ENCODE measurements at places on chromosomes 5 and 9.

GRCh38 chr9:105979290-105979689 is 284.9 kb downstream of the TMEM38B start:
- DNase-seq, result no peak

DNA sequence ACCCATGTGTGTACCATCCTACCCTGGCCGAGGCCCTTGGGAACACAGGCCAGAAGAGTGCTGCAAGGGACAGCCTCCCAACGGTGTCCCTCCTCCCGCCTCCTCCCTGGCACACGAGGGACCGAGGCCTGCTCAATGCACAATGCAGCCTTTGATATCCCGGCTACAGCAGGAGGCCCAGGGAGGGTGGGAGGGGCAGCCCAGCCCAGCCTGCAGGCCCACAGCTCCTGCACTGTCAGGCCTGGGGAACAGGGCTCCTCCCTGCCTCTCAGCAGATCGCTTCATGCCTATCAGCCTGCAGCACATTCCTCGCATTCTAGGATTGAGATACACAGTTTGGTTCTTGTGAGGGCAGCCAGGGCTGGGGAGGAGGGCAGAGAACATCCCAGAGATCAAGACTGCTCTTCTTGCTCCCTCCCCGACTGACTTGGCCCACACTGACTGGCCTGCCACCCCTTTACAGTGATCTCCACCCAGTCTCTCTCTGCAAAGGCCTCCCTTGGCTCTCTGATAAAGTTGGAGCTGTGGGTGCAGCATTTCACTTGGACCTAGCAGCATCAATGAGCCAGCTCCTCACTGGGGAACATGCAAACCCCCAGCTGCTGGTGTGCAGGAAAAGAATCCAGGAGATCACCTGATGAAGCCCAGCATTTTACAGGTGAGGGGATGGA is at the start of gene SH3TC2:
TSS of gene SH3TC2 (minus strand) at position 46 of the 671 bp plus-strand sequence. CDS start at position 6, 40 bp downstream.
- no peak for DNase-seq

- no peak for DNase-seq
Observed at GRCh38 chr5:56838409-56839039, 23.2 kb downstream of the MAP3K1 start.

GRCh38 chr5:147439254-147439653 is 70.6 kb downstream of the DPYSL3 start:
- DNase-seq, result no peak

DNA sequence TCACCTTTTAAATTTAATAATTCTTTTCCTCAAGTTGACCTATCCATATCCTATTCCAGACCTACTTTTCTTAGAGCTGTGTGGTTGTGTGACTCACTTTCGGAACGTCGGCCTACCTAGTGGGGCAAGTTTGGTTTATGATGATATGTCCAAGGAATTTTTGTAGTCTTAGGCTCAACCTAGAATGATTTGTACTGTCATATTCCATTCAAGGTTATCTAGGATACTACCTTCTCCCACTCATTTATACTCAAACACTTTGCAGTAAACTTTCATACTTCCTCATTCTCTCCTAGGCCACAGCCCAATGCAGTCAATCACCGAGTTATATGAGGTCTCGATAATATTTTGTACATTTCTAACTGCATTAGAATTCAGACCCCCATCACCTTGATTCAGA is 61.9 kb downstream of the PIK3R1 start:
- DNase-seq, result no peak

- DNase-seq, result no peak
Observed at GRCh38 chr9:91736898-91737601, 213.0 kb downstream of the ROR2 start.

GRCh38 chr5:166772770-166773169 is 1518.7 kb upstream of the WWC1 start:
- DNase-seq, result no peak

DNA sequence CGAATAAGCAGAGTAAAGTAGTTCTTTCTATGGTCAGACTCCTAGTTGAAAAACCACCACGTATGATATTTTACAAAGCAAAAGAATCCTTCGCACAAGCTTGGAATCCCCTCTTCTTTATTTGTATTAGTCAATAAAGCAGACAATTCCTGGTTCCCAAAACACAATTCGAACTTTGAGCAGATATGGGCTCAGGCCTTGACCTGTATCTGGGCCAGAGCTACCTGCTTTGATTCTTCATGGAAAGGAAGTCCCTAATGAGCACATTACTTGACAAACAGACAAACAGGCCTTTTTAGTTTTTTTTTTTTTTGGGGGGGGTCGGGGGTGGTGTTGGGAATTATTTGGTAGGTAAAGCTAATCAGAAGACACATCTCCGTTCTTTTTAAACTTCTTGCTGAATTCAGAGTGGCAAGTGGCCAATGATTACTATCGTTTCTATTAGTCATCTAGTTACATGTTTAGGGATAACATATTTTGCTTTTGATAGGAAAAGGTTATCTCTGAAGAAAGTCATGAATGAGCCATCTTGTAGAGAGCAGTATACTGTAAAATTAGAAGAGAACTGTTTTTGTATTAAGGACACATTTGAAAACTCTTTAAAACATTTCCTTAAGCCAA is 116.6 kb upstream of the HMHB1 start:
- DNase-seq, result no peak

- DNase-seq, result peak; percentile 72
Observed at GRCh38 chr5:135194573-135195269, 160.7 kb upstream of the PITX1 start.

DNA sequence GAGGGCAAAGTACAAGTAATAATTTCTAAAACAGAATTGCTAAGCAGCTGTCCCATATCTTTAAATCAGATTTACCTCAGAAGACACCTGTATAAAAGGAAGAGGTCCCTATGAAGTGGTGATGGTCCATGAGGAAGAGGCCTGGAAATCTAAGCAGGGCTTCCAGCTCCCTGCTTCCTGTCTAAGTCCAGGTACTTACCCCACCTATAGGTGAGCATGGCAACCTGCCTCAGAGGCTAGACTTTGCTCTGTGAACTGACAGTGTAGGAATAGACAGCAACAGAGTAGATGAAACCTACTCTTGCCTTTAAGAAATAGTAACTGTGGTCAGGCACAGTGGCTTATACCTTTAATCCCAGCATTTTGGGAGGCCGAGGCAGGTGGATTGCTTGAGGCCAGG is 55.8 kb upstream of the ARRDC3 start:
- DNase-seq, result no peak

DNA sequence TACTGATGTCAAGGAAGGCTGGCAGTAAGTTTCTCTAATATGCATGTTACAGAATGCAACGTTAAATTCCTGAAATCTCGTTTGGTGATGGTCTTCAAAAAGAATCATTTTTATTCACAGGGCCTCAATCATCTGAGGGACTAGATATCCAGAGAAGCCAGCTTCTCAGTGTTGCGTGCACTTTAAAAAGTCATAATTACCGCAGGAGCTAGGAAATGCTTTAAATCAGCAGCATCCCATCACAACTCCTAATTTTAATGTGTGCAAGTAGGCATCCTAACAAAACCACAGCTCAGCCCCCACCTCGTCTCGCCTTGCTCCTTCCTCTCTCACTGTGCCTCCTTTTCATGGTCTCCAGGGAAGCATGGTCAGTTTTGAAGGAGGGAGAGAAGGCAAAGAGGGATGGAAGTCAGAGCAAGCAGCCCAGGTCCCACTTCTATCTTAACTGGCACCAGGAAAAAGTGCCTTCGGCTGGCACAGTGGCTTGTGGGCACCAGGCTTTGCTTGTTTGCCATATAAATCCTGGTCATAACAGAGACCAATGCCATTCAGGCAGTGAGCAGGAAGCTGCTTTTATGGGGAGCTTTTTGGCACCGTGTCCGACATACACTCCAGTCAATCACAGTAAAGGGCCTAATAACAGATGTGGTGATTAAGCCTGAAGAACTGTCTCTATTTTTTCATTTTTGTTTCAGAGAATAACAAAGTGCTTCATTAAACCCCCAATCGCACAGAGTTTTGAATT is 21.4 kb downstream of the MEGF10 start:
- no peak for DNase-seq

DNA sequence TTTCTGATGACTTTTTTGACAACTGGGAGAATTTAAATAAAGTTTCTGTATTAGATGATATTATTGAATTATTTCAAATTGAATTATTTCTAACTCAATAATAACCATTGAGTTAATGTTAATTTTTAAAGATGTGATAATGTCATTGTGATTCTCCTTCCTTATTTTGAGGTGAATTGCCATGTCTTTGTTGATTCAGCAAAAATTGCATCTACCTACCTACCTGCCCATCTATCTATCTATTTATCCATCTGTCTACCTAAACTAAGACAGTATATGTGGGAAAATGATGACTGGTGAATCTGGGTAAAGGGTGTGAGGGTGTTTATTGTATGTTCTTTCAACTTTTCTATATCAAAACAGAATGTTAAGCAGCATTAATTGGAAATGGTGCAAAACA is 75.0 kb downstream of the G3BP1 start:
- no peak for DNase-seq

DNA sequence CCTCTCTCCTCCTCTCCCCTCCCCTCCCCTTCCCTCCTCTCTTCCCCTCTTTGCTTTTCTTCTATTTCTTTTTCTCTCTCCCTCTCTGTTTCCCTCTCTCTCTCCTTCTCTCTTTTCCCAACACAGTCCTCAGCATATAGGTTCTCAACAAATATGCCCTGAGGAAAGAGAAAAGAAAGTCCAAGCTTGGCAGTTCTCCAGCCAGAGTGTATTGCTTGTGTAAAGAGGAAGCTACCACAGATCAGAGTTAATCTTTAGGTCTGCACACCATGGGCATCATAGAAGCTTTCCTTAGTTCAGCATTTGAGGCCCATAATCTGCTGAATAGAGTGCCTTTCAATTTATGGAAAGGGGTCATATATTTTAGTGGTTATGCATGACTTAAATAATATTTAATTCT is 382.8 kb upstream of the WWC1 start:
- no peak for DNase-seq

- no peak for DNase-seq
Observed at GRCh38 chr9:35749515-35750255, 598 bp downstream of the RGP1 start.

DNA sequence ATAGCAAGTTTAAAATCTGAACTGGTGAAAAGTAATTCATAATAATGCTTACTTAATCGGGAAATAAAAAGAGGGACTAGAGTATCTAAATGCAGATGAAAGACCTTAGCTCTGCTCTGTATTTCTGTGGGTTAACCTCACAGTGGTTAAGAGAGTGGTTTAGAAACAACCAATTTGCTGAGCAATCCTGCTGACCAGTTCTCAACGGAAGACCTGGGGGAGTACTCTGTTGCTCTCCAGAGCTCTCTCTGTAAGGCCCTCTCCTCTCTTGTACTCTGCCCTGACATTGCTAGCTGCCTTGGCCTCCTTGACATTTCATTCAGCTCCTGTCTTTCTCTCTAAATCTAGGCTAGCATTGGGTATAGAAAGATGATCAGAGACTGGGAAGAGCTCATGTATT is 1186.6 kb upstream of the SEMA6A start:
- no peak for DNase-seq

DNA sequence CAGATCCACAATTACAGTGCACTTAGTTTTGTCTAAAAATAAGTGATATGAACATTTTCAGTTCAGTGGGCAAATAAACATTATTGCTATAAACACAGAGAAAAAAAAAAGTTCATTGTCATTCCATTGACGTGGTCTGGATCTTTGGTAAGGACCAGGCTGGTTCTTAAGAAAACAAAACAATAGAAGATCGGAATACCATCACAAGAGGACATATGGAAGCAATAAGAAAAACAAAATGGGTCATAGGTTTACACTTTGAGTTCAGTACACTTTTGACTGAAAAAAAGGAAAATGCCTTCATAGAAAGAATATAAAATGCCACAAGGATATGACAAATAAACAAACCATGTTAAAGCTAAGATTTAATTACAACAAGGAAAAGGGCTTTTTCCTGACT is 289.5 kb upstream of the TYRP1 start:
- DNase-seq, result no peak

GRCh38 chr5:122565331-122565730 is 209.5 kb upstream of the SNX2 start:
- no peak for DNase-seq

Measured in coronary artery (tissue), 2 donors.